Mammary microvascular endothelial cell (primary cell): ENCODE measurements at places on chromosomes 13 and 19. TPM values are rescaled to one million over a fixed set of nuclear protein-coding genes. Genes with fewer than 3 reads are reported as not detected.

CD22 gene
- 0.15 and 1.1 TPM in 2 replicates for total RNA-seq

C19orf67 gene
- total RNA-seq: not detected in 2 replicates

TTC9B gene
- not detected in 2 replicates for total RNA-seq

CEACAM16 gene
- not detected in 2 replicates for total RNA-seq

FXYD1 gene
- total RNA-seq: not detected in 2 replicates

ZNF844 gene
- total RNA-seq: 2.7 and 2.8 TPM in 2 replicates

VSTM2B gene
- not detected in 2 replicates for total RNA-seq

ZNF681 gene
- 1.3 TPM in 2 replicates for total RNA-seq

NMRK2 gene
- not detected in 2 replicates for total RNA-seq

SIGLEC10 gene
- total RNA-seq: not detected in 2 replicates

ERF gene
- total RNA-seq: 33.5 and 47.5 TPM in 2 replicates

TNNT1 gene
- total RNA-seq: 0.79 and 3.1 TPM in 2 replicates

ZNF433 gene
- 1.4 and 2.7 TPM in 2 replicates for total RNA-seq

CEACAM1 gene
- 13.3 and 15.4 TPM in 2 replicates for total RNA-seq

ZBTB45 gene
- total RNA-seq: 7.8 and 12.6 TPM in 2 replicates

C19orf85 gene
- total RNA-seq: not detected in 2 replicates

ELSPBP1 gene
- not detected in 2 replicates for total RNA-seq

BCAM gene
- total RNA-seq: 22.6 and 33.0 TPM in 2 replicates

PGLYRP1 gene
- total RNA-seq: not detected in 2 replicates

KLC3 gene
- total RNA-seq: not detected in 2 replicates

FLT1 gene
- total RNA-seq: 65.1 and 74.6 TPM in 2 replicates

SRRM5 gene
- 0.33 TPM in 1 of 2 replicates, not detected in the other for total RNA-seq

ZNF790 gene
- total RNA-seq: 2.9 and 3.1 TPM in 2 replicates

WDR87 gene
- not detected in 2 replicates for total RNA-seq

AMER2 gene
- total RNA-seq: not detected in 2 replicates

ZNF766 gene
- 5.4 and 8.3 TPM in 2 replicates for total RNA-seq

FFAR2 gene
- total RNA-seq: not detected in 2 replicates
